GOT3 (cell line): ENCODE measurements at places on chromosomes 5 and 9.
A peak's percentile ranks its signal among the peaks of the same experiment; 100 is the strongest.

GRCh38 chr5:126801992-126802294 lies 25.0 kb downstream of the LMNB1 start:
- no peak for DNase-seq

- peak; percentile 23 for DNase-seq
Observed at GRCh38 chr5:54518146-54518817, 723 bp downstream of the SNX18 start.

DNA sequence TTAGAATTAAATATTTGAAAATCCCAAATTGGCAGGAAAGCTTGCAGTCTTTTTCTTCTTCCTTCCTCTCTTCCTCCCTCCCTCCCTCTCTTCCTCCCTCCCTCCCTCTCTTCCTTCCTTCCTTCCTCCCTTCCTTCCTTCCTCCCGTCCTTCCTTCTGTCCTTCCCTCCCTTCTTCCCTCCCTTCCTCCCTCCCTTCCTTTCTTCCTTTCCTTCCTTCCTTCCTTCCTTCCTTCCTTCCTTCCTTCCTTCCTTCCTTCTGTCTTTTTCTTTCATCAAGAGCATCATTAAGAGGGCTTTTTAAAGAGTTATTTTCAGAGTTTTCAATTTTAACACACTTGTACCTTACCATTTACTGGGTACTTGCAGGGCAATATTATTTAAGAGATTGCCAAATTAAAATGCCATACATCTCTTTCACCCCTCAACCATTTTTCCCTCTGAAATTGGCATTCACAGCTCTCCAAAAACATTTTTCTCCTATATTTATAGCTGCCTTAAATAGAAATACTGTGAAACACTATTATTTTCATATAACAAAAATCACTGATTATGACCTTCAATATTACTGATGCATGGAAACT lies 99.2 kb upstream of the C6 start:
- DNase-seq: no peak

DNA sequence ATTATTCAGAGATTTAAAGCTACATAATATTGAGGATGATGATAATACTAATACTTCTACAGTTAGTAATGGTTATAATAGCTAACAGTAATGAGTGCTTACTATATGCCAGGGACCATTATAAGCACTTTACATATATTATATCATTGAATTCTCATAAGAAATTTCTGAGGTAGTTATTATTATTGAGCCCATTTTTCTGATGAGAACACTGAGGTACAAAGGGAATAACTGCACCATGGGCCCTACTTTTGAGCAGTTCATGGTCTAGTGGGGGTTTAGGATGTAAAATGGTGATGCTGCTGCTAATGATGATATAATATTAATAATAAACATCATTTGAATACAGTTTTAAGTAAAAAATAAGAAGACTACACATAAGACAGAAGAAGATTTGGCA lies 64.2 kb upstream of the SPDL1 start:
- no peak for DNase-seq

DNA sequence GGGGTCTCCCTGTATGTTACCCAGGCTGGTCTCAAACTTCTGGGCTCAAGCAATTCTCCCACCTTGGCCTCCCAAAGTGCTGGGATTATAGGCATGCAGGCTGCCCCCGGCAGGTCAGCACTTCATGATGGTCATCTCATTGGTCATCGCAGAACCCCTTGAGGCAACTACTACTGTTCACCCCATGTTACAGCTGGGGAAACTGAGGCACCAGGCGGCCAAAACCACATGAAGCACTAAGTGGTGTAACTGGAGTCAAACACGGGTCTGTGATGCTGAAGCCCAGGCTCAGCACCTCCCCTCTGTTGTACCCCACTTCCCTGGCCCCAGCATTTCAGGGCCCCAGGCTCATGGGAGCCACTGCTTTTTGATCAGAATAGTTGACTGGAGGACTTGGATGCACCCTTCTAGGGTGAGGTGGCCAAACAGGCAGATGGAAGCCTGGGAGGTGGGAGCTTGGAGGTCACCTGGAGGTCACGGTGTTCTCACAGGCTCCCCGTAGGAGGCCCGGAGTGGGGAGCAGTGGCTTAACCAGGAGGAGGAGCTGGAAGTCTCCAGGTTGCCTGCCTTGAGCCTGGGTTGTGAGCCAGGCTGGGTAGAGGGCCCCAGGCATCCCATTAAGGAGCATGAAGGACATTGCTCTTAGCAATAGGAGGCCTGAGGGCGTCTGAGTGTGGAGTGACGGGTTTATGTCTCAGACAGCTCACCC lies 57.3 kb upstream of the RPL26L1 start:
- no peak for DNase-seq
